ENCODE measurements at places on chromosomes 3 and 15. TPM values are rescaled to one million over a fixed set of nuclear protein-coding genes. Genes with fewer than 3 reads are reported as not detected.

DNA sequence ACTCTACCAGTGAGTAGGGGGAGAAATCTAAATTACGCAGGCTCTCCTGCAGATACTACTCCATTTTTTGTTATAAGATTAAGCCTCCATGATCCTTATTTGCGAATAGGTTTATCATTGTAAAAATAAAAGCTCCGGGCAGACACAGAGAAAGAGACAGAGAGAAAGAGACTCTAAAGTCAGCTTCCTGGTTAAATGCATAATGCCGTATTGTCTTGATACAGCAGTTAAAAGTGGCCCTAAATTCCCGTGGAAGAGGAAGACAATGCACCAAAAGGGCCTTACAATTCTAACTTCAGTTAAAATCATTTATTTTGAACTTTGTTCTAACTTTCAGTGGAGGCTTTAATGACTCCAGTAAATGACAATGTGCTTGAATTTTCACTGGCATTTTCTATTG lies 98.3 kb downstream of the SLC9A9 start:
- DNase-seq, result no peak

- no peak for DNase-seq
Measured at GRCh38 chr3:169328471-169328870, 335.0 kb downstream of the MECOM start.

DNA sequence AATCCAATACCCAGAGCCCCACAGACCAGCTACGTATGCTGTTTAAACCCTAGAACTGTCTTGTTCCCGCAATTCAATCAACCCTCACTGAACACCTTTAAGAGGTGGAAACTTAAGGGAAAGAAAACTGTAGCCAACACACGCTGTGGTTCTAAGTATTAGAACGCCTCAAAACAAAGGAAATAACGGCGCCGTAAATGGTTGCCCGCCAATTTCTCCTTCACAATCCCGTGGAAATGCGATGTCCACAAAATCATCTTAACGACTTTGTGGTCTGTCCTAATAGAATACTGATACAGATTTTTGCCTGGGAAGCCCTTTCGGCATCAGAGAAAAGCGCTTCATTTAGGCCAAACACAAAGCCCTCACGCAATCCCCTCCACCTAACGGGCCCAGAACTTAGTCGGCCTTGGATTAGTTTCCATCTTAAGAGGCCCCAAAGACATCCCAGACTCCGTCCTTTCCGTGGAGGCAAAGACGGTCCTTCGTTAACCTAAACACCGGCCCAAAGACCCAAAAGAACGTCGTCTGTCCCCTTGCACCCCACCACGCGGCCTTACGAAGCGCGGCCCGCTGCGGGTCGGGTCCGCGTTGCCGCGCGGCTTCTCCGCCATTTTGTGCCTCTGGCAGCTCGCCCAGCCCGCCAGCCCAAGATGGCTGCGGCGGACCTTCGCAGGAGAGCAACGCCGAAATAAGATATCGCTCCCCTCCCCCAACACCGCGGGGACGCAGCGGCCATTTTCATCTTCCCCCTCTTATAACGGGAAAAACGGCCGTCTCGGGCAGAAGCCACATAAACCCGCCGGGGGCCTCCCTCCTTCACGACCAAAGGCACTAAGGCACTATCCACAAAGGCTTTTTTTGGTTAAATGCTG lies 763 bp downstream of the TRA2B start:
- peak; percentile 88 for DNase-seq

- no peak for DNase-seq
Measured at GRCh38 chr3:3745693-3746092, 53.5 kb upstream of the LRRN1 start.

GRCh38 chr3:127751782-127752181 lies 70.5 kb downstream of the MGLL start:
- no peak for DNase-seq

CYP8B1 gene
- not detected for total RNA-seq

DNA sequence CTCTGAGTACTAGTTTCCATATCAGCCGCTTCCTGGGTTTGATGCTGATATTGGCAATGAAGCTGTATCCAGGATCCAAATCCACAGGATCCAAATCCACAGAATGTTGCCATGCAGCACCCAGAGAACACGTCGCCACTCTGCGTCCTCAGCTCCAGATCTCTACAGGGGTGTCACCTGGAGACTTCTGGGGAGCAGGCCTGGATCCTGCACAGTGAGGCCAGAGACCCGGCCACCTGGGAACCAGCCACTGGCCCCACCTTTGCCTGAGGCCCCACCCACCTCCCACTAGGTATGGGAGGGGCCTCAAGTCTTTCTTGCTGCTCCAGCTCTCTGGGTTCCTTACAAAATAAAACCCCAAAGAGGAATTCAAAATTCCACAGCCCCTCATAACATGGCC lies 123.9 kb downstream of the LRRK1 start:
- DNase-seq, result peak; percentile 0

DNA sequence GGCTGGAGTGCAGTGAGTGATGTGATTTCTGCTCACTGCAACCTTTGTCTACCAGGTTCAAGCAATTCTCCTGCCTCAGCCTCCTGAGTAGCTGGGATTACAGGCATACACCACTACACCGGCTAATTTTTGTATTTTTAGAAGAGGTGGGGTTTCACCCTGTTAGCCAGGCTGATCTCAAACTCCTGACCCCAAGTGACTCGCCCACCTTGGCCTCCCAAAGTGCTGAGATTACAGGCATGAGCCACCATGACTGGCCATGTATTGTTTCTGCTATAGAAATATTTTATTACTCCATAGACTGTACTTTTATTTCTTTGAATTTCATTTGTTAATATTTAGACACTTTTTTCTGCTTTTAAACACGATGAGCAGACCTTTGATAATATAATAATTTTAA lies 60.4 kb downstream of the GTF2E1 start:
- no peak for DNase-seq

GRCh38 chr3:40382617-40382979 lies 4.4 kb upstream of the ENTPD3 start:
- DNase-seq, result no peak

ZNF385D gene
- total RNA-seq, result 0.41 TPM

DNA sequence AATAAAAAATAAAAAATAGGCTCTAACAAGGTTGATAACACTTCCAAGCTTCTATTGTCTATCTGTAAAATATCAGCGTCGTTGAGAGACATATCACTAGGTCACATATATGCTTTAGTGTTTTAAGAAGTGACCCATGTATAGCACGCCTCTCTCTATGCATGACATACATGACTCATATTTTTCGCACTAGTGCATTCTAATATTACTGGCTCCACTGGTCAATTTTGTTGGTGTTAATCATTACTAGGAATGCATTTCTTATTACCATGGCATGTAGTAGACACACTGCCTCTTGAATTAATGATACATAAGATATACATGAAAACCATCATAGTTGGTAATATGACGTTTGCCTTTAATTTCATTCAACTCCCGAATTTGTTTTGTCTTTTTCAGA lies 203.1 kb downstream of the CHL1 start:
- DNase-seq, result no peak

GRCh38 chr3:8453153-8453552 lies 48.5 kb upstream of the LMCD1 start:
- DNase-seq, result no peak

DNA sequence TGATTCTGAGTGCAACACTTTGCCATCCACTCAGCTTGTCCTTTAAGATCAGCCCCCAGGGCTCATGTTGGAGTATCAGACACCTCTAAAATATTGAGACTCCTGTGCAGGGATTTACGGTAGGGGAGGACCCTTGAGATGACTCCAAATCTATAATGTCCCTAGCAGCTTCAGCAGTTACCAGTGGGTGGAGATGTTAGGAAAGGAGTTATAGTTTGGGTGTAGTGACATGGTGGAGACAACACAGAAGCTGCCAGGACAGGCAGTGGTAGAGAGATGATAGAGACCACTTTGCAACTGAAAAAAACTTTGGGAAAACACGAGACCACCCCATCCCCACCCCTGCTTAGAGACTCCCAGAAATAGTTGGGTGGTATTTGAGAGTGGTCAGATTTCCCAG lies 43.3 kb upstream of the GSK3B start:
- DNase-seq, result no peak

RHCG gene
- total RNA-seq, result not detected

DNA sequence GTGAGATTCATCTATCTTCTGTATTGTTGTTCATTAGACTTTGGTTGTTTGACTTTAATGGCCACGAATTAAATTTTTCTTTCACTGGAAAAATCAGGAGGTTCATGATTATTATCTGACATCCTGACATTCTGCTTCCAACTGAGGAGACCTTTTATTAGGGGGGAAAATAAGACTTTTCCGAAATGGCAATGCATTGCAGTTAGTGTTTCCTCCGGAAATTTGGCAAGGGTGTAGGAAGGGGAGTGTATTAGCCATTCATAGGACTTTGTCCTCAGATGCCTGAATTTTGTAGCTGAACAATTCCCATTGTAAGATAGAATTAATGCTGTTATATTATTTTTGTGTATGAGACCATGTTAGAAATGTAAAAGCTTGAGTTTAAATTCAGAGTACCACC lies 450.6 kb upstream of the TGFBR2 start:
- no peak for DNase-seq

- no peak for DNase-seq
Measured at GRCh38 chr3:133455960-133456359, 56.1 kb downstream of the BFSP2 start.

DNA sequence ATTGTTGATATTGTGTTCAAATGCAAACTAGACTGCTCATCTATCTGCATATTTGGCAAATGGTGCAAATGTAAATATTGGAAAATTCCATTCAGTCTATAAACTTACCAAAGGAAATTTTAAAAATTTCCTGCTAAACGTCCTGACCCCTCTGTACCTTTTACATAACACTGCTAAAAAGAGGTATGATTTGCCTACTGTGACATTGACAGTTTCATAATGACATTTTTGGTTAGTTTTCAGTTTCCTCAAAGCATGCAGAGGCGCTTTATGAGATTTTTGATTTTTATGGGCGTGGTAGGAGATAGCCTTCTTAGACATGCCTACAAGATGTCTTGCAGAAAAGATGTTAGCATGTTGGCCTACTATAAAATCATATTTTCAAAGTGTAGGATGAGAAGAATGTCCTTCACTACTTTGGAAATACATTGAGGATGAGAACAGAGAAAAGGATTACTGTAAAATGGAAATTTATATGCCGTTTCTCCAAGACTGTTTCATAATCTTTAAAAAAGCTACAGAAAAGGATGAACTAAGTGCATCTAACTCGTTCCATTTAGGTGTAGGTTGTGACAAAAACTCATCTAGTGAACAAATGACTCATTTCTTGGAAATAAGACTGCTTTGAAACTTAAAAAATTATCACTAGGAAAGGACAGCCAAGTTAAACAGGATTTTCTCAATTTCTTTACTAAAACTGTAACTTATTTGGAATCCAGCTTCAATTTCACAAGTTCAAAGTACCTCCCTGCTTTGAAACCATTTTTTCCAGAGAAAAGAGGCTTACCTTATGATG lies 14.5 kb upstream of the ISLR start:
- no peak for DNase-seq

TNFSF10 gene
- 94.1 TPM for total RNA-seq

- no peak for DNase-seq
Measured at GRCh38 chr15:32683906-32684584, 33.8 kb upstream of the GREM1 start.

DNA sequence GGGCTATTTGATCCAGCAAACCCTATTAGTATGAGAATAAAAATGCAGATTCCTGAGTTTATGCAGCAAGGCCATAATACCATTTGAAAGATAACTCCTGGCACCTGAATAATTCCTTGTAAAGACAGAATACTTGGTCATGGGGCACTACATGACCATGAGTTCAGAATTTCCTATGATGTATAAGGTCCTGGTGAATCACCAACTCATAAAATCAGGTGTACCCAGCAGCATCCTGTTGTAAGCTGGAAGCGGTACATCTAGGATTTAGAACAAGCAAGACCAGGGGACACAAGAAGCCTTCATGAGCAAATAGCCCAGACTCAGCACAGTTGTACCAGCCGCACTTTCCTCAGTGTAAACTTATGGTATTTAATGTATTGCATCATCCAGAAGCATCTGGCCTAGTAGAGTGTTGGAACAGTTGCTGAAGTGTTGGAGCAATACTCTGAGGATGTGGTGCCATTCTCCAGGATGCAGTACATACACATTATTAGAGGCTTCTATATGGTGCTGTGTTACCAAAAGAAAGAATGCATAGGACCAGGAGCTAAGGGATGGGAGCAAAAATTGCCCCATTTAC lies 233.4 kb downstream of the SQOR start:
- no peak for DNase-seq

GPR87 gene
- total RNA-seq, result 2.0 TPM

DNA sequence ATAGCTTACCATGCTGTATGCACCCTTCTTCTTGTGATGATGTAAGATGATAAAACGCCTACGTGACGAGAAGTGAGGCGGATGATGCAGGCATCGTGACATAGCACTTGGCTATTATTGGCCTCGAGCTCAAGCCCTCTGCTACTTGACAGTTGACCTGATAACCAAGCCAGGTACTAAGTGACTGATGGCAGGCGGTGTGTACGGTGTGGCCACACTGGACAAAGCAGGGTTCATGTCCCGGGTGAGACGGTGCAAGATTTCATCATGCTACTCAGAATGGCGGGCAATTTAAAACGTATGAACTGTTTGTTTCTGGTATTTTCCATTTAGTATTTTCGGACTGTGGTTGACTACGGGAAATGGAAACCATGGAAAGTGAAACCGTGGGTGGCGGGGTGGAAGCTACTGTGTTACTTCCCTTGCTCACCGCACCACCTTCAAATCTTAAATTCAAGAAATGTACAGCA lies 57.7 kb downstream of the SLC12A8 start:
- no peak for DNase-seq

DNA sequence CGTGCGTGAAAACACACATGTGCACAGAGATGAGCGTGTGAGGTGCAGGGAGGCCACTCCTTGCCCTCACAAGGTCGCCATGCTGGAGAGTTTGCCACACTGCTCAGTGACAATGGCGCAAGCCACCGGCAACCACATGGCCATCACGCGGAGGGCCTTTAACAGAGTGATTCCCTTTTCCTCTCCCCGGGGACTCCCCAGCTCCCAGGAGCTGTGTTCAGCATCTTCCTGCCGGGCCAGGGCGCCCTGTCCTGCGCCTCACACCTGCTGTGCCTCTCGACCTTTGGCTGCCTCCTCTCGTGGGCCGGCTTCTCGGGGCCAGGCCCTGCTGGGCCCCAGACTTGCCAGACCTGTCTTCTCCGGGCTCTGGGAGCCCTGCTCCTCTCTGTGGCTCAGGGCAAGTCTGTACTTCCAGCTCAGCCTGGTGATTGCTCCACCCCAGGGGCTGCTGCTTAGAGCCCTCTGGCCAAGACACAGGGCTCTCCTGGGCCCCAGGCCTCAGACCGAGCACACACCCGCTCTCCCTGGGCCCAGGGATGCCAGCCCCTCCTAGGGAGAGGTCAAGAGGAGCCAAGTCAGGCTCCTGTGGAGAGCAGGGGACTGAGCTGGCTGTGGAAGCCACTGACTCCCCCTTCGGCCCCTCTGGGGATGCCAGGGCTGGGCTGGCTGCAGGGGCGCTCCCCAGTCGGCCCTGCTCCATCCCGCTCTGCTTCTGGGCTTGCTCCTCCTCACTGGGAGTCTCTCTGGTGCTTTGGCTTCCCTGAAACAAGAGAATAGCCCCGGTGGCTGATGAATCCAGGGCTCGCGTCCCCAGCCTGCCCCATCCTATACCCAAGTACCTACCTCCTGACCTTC lies 5.6 kb downstream of the CCDC9B start:
- no peak for DNase-seq

- no peak for DNase-seq
Measured at GRCh38 chr15:95609096-95609495, 721.4 kb upstream of the NR2F2 start.
